SJSA1 (cell line): ENCODE measurements at places on chromosomes 3 and 15. TPM values are rescaled to one million over a fixed set of nuclear protein-coding genes. Genes with fewer than 3 reads are reported as not detected.

EPHA3 gene
- 0.03 TPM in 1 of 2 replicates, not detected in the other for total RNA-seq

TNIK gene
- 0.16 and 0.47 TPM in 2 replicates for total RNA-seq

GPD1L gene
- total RNA-seq = 7.4 and 9.2 TPM in 2 replicates

IGF2BP2 gene
- 37.9 and 96.5 TPM in 2 replicates for total RNA-seq

DYNLT2B gene
- total RNA-seq = 20.5 and 24.2 TPM in 2 replicates

LINGO1 gene
- not detected in 2 replicates for total RNA-seq

GHRL gene
- total RNA-seq = 0.21 TPM in 1 of 2 replicates, not detected in the other

DNA sequence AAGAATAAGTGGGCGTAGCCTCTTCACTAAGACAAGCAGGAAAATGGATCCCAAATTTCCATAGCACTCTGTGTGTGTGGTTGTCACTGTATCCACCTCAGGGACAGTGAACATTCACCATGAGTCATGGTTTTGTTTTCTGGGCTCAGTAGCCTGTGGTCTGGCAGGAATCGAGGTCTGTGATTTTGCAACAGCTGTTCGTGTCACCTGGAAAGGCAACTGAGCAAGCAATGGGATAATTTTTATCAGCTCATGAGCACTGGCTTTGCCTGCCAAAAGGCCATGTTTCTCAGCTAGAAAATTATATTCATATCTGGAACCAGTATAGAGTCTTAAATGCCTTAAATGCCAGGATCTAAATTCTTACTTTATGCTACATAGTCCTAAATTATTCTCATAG is 60.9 kb downstream of the STRIT1 start:
- H3K4me1 ChIP-seq = peaks cover 9% of the 10 kb centered on the region
- H3K27me3 ChIP-seq = no peaks in the 10 kb centered on the region
- H3K36me3 ChIP-seq = no peaks in the 10 kb centered on the region
- H3K27ac ChIP-seq = no peak overlapping the region

DNA sequence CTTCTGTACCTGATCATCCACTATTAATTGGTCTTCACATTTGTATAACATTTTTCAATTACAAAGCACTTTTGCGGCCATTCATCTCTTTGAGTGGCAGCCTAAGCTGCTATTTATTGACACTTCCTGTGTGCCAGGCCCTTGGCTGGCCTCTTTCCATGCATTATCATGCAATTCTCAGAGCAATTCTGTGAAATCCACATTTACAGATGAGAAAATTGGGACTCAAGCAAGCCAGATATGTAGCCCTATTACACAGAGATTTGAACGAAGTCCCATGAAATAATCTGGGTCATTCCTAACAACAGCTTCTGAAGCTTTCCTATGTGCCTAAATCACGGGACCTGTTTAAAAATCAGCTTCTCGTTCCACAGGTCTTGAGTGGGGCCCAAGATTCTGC is 17.4 kb downstream of the SLC6A1 start:
- no peak for DNase-seq
- no peak overlapping the region for H3K27ac ChIP-seq
- H3K4me1 ChIP-seq = no peaks in the 10 kb centered on the region
- no peak overlapping the region for H3K4me3 ChIP-seq

- peak overlapping the region; percentile 90 for H3K27ac ChIP-seq
- H3K4me1 ChIP-seq = peaks cover 10% of the 10 kb centered on the region; the same call in 1 of the 2 replicates
- H3K4me3 ChIP-seq = peak overlapping the region; percentile 51
- H3K36me3 ChIP-seq = no peaks in the 10 kb centered on the region
- no peaks in the 10 kb centered on the region for H3K27me3 ChIP-seq
- DNase-seq = peak; percentile 66
These were observed 97.6 kb upstream of the VGLL3 start for GRCh38 chr3:87088430-87088992.

DNA sequence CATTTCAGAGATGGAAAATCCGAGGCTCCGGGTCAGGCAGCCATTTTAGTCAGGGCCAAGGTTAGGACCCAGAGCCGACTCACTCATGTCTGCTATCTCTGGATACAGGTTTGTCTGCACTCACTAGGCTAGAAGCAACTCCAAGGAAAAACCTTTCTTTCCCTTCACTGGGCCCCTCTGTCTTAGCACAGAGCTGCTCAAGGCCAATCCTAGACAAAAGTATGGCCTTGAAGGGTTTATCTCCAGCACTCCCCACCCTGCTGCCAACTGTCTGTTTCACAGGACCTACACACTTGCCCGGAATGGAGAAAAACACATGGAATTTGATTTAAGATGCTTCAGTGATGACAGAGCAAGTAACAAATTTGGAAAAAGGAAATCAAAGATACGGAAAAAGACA is 25.6 kb downstream of the ACAN start:
- no peak overlapping the region for H3K4me3 ChIP-seq
- no peaks in the 10 kb centered on the region for H3K4me1 ChIP-seq
- no peak overlapping the region for H3K27ac ChIP-seq
- no peaks in the 10 kb centered on the region for H3K36me3 ChIP-seq
- DNase-seq = no peak

- H3K36me3 ChIP-seq = no peaks in the 10 kb centered on the region; the same call in 1 of the 2 replicates
- DNase-seq = peak; percentile 25
- no peaks in the 10 kb centered on the region for H3K27me3 ChIP-seq
- no peak overlapping the region for H3K4me3 ChIP-seq
These were observed 17.6 kb downstream of the ACAD11 start for GRCh38 chr3:132641837-132642538.

DNA sequence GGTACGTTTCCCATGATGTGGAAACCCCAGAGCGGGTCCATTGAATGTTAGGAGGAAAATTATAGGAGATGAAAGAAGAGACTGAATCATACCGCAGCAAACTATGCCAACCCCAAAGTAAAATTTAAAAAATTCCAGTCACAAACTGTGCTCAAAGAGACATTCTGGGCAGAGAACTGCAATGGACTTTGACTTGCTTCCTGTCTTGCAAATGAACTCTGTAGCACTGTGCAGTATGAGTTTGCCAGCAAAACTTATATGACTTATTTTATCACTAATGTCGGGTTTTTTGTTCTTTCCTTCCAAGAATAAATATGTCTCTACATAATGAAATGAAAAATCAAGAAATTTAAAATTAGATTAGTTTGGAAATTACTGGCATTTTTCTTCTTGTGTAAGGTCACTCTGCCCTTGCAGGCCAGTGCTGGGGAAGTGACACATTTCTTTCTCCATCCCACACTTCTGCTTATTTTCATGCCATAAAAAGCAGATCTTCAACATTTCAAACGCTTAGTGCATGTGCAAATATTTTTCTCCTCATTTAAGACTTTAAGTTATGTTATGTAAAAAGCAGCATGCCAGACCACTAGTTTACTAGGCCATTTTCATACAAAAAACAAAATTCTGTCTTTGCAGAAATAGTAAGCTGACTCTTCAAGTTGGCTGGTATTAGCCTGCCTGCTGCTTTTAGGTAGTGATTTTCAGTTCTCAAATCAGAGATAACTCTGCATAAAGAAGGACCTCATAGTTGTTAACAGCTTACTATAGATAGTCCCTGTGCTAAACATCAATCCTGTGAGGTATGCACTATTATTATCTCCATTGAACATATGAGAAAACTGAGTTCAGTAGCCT is 32.2 kb upstream of the SSR3 start:
- no peak overlapping the region for H3K27ac ChIP-seq
- H3K27me3 ChIP-seq = no peaks in the 10 kb centered on the region
- no peaks in the 10 kb centered on the region for H3K4me1 ChIP-seq
- H3K4me3 ChIP-seq = no peak overlapping the region
- no peaks in the 10 kb centered on the region for H3K36me3 ChIP-seq
- DNase-seq = no peak

DNA sequence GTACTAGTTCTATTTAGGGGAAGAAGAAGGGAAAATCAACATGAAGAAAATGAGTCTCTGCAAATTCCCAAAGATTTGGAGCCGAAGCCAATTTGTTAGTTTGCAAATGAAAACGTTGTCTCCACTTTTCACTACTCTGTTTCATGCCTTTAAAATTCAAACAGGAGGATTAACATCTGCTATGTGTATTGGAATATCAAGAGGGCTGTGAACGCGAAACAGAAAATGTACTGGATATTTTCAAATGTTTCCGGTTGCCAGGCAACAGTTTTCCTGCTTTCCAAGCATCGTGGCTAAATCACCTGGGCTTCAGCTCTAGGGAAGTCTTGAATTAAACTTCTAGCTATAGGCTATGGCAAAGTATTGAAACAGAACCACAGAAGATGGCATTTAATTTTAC is 172.8 kb downstream of the KCNMB2 start:
- H3K4me1 ChIP-seq = peaks cover 26% of the 10 kb centered on the region
- no peak overlapping the region for H3K27ac ChIP-seq
- H3K27me3 ChIP-seq = no peaks in the 10 kb centered on the region
- no peak overlapping the region for H3K4me3 ChIP-seq
- H3K36me3 ChIP-seq = no peaks in the 10 kb centered on the region
- DNase-seq = no peak
